Kasumi-1 (cell line): ENCODE measurements at places on chromosomes 7 and 10.

- DNase-seq = no peak
Observed at GRCh38 chr10:88168171-88169036, 305.0 kb downstream of the PTEN start.

GRCh38 chr10:23067337-23067736, 28.0 kb upstream of the MSRB2 start:
- no peak for DNase-seq

DNA sequence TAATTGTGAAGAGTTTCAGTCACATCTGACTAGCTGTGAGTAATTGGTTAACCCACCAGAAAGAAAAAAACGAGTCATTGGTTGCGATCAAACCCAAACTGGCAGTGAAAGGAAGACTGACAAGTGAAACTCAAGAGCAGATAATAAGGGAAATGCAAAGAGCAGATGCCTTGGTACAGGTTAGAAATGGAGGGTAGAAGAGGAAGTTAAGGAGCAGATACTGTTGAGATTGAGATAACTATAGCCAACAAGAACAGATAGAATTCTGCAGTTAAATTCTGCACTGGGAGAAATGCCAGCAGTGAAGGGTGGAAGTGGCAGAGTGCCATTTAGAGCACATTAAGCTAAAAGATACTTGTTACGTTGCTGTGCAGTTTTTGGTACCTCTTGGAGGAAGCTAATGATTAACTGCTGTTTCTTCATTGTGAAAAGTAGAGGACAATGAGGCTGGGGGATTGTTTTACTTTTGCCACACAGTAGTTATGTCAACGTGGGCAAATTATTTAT, 65.8 kb downstream of the CDK13 start:
- peak; percentile 93 for DNase-seq

- DNase-seq = no peak
Observed at GRCh38 chr10:12934777-12935176, 66.7 kb downstream of the CCDC3 start.

DNA sequence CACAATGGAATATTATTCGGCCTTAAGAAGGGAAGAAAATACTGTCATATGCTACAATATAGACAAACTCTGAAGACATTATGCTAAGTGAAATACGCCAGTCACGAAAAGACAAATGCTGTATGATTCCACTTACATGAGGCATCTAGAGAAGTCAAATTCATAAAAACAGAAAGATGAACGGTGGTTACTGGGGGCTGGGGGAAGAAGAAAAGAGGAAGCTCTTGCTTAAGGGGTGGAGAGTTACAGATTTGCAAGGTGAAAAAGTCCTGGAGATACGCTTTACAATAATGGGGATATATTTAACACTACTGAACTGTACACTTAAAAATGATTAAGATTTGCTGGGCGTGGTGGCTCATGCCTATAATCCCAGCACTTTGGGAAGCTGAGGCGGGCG, 49.0 kb downstream of the PSMC2 start:
- DNase-seq = peak; percentile 34

- no peak for DNase-seq
Observed at GRCh38 chr7:138699661-138700060, 1.5 kb downstream of the SVOPL start.

DNA sequence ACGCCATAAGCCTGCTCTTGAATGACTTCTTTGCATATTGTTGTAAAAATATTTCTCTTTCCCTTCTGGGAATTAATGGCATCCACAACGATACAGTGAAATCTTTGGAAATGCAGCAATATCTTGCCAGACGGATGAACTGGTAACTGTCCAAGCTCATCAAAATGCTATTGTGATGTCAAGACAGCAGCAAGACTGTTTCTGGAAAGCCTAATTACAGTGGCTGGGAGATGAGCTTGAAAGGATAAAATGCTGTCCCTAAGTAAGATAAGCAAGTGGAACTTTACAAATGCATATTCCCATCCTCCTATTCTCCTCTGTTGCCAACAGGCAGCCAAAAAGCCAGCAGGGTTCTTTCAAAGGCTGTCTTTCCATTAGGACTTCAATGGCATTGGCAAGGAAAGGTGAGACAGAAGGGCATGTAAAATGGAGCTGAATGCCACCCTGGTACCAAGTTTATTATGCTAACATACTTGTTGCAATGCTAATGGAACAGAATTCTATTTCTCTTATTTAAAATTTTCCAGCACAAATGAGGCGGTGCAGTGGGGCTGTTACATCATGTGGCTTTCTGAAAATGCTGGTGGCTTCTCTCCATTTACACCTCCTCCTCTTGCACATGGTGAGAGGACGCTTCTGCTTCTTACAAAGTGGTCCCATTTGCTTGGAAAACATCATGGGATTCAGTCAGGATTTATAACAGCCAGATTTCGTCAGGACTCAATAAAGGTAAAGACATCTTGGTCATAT, 178.3 kb upstream of the PTER start:
- DNase-seq = no peak

DNA sequence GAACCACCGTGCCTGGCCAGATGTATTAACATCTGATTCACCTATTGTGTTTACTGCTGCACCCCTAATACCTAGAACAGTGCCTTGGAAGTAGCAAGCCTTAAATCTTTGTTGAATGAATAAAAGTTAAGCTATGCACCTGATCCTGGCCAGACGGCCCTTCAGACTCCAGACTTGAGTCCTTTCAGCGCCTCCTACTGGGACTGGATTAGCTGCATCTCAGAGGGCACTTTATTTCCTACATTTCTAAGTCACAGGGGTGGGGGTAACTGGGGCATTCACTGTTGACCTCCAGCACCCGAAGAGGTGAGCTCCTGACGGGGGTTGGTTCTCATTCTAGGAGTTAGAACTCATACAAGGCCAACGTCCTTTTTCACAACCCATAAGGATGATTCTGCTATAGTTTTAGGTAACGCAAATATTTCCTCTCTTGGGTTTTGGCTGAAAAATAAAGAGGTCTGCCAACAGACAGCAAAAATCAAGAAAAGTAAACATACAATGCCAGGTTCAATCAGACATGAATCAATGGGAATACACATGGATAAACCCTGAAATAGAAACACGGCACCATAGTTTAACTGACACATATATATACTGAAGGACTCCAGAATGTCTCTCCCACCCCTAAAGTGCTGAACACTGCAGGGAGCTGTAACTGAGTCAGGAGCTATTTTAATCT, 48.0 kb upstream of the DLG5 start:
- DNase-seq = peak; percentile 63

- DNase-seq = no peak
Observed at GRCh38 chr7:155163696-155164095, 93.6 kb downstream of the HTR5A start.

GRCh38 chr10:132290631-132291030, 17.1 kb downstream of the STK32C start:
- DNase-seq = no peak

GRCh38 chr10:120805014-120805812, 45.9 kb upstream of the WDR11 start:
- no peak for DNase-seq

DNA sequence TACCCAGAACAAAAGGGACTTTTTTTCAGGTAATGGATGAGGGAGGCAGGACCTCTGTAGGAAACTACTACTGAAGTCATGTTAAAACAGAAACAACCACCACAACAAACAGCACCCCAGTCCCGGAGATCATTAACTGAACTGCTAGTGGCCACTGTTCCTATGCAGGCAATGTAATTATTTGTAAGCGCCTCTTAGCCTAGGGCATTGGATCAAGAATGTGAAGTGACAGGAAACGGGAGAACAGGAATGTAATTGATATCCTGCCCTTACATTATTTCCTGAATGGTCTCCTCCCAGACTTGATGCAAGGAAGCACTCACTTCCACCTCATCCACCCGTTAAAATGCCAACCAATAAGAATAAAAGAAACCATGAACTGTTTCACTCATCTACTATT, 16.7 kb upstream of the GAD2 start:
- no peak for DNase-seq

DNA sequence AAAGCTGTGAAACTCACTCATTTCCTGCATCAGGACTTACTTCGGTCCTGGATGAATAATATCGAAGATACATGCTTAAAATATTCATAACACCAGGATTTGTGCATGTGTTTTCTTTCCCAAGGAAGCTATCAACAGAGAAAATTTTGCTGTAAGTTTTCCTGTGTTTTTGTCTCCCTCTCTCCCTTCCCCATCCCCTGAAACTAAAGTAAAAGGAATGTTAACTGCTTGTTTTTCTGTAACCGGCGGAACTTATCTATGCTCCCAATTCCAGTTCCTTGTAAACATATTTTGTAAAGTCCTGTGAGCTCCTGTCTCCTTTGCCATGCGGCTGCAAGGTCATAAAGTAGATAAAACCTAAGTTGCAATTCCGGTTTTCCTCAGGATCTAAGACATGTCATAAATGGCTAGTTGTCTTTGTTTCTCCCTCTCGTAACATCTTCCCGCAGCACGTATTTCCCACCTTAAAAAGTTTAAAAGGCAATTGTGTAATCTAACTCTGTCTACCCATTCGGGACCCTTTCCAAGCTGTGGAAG, 79.0 kb upstream of the POM121L12 start:
- DNase-seq = no peak

- DNase-seq = no peak
Observed at GRCh38 chr7:23254051-23254681, 7.6 kb downstream of the GPNMB start.

GRCh38 chr7:50682079-50682478, 100.6 kb downstream of the GRB10 start:
- no peak for DNase-seq

DNA sequence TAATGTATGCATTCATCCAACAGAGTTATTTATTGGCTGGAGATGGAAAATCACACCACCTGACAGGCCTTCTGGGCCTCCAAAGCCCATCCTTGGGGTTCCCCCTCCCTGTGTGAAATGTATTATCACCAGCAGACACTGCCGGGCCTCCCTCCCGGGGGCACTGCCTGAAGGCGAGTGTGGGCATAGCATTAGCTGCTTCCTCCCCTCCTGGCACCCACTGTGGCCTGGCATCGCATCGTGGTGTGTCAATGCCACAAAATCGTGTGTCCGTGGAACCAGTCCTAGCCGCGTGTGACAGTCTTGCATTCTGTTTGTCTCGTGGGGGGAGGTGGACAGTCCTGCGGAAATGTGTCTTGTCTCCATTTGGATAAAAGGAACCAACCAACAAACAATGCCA, 15.3 kb downstream of the TACR2 start:
- DNase-seq = no peak

- DNase-seq = no peak
Observed at GRCh38 chr7:127948930-127949329, 82.3 kb downstream of the LRRC4 start.

- DNase-seq = peak; percentile 66
Observed at GRCh38 chr7:132575419-132575981, 770 bp downstream of the PLXNA4 start.

GRCh38 chr10:26269754-26270153, 53.2 kb downstream of the GAD2 start:
- DNase-seq = peak; percentile 81

DNA sequence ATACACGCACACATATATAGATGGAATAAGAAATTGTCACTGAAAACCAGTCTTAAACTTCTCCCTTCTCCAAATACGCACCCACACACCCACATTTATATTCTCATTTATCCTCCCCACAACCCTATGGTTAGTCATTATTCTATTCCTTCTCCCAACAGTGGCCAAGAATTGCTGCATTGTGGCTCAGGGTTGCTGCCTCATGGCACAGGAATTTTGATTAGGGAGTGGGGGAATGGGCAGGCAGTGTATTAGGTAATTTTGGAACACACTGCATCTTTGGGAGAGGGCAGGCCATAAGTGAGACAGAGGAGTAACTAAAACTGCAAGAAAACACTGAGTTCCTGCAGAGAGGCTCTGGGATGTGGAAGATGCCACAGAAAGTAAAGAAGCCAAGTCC, 35.7 kb downstream of the NAPEPLD start:
- DNase-seq = no peak

GRCh38 chr7:17651863-17652385, 288.4 kb downstream of the SNX13 start:
- DNase-seq = no peak

GRCh38 chr7:475951-476441, 43.6 kb downstream of the PDGFA start:
- DNase-seq = no peak

- no peak for DNase-seq
Observed at GRCh38 chr10:128793726-128794655, 667.8 kb upstream of the MKI67 start.

- no peak for DNase-seq
Observed at GRCh38 chr7:80225361-80225760, 90.7 kb downstream of the GNAI1 start.

DNA sequence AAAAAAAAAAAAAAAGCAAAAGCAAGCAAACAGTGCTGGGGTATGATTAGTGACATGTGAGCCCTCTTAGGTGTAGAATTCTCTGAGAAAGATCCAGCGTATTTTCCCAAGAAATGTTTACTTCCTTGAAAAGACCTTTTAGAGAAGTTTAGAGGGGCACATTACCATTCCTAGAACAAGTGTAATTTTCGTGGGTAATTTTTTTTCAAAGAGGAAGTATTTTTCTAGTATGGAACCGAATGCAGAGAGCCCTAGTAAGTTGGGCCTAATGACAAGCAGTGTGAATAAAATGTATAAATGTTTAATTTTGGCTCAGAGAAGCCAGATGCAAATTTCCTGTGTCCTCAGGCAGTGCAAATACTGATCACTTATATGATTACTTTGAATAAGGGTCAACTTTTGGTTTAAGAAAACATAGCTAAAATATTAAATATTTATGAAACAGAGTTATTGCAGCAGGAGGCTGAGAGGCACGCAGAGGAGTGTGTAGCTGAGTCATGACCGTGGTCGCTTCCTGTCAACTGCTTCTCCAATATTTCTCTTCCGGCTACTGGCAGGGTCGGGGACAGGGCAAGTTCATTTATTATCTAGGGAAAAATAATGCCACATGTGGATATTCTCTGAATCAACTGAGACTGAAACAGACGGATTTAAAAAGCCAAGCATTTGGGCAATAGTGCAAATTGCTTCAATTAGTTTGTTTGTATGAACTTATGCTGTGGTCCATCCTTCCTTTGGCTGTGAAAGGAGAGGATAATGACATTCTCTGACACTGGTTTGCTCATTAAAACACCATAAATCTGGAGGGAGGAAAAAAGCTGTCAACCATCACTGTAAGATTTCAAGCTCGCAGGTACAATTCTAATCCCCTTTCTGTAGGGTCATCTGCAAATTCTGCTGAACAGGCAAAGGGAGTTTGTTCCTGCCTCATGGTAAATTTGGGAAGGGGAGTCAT, 495.2 kb downstream of the GLRX3 start:
- peak; percentile 59 for DNase-seq

GRCh38 chr10:132595854-132596253, 58.3 kb downstream of the INPP5A start:
- DNase-seq = no peak

DNA sequence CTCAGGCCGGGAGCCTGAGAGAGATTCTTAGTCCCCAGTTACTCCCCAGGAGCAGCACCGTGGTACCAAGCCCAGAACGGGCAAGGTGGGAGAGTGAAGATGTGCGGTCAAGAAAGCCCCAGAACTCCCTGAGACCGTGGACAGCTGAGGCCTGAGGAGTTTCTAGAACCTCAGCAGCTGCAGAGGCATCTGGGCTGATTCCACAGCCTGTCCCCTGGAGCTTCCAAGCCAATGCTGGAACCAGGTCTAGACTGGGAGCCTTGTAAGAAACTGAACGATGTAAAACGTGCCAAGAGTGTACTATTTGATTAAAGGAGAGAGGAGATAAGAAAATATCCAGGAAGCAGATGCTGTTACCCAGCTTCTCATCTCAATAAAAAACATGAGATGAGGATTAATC, 366.3 kb downstream of the TNS3 start:
- DNase-seq = no peak

GRCh38 chr7:113087071-113087998, 708 bp upstream of the GPR85 start:
- DNase-seq = peak; percentile 19

- no peak for DNase-seq
Observed at GRCh38 chr7:15554081-15554480, 7.7 kb downstream of the AGMO start.
